ENCODE measurements at places on chromosomes 2 and 18.

GRCh38 chr2:100119235-100119634 lies 23.2 kb downstream of the AFF3 start:
- DNase-seq, result no peak

DNA sequence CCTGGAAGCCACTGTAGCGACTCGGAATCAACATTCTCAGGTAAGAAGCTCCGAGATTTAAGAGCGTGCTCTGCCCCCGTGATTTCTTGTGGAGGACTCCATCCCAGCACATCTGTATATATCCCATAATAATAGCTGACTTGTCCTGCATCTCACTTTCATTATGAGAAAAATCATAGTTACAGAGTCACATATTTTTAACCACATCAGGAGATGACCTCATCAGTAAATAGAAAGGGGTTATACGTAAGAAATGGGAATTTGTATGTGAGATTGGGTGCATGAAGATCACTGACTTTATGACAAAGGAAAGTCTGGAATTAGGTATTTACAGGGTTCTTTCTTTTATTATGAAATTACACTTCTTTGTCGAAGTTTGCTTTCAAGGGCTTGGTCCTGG lies 16.4 kb upstream of the TMEM18 start:
- DNase-seq, result peak; percentile 36

- no peak for DNase-seq
Observed at GRCh38 chr2:164000176-164000575, 264.4 kb upstream of the FIGN start.

DNA sequence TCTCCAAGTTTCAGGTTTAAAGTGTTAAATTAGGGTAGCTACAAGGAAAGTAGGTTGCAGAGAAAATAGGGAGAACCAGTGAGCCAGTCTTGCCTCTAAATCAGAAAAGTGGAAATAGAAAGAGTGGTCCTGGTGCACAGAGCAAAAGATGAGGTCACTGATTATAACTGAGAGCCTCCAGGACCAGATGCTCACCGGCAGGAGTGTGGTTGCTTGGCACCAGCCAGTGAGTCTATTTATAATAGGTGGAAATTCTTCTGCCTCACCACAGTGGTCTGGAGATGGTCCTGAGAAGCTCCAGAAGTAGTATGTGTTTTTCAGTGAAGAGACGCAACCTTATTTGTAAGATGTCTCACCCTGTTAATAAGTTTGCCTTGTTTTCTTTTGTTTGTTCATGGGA lies 373.9 kb upstream of the KCNJ3 start:
- no peak for DNase-seq

DNA sequence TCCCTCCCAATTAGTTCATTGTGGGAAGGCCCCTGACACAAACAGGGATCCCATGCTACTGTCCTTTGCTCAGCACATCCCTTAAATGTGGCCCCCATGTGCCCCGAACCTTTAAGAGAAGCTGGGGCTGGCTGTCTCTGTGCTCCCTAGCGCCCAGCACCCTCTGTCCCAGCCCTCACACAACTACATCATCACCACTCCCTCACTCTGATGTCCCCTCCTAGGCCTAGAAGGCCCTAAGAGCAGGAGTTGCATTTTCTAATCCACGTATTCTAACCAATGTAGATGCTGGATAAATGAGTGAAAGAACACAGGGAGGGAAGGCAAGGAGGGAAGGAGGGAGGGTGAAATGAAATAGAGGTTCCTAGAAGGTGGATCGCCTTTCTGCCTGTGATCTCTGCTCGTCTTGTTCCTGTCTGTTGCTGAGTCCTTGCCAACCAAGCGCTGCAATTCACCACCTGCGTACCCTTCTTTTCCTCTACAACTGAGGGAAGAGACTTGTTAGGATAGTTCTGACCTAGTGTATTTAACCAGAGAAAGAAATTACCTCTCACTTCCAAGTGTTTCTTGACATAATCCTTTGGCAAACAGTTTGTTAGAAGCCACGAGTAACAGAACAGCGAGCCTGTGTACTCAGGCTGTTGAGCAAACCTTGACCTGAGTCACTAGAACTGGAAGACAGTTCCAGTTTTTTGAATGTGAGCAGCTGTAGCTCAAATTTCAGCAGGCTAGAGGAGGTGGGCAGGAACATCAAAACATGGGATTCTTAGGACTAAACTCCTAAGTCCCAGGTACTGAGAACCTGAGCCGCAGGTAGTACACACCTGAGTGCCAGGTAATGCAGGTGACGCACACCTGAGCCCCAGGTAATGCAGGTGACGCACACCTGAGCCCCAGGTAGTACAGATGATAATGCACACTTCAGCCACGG lies 181.5 kb upstream of the ID2 start:
- no peak for DNase-seq

DNA sequence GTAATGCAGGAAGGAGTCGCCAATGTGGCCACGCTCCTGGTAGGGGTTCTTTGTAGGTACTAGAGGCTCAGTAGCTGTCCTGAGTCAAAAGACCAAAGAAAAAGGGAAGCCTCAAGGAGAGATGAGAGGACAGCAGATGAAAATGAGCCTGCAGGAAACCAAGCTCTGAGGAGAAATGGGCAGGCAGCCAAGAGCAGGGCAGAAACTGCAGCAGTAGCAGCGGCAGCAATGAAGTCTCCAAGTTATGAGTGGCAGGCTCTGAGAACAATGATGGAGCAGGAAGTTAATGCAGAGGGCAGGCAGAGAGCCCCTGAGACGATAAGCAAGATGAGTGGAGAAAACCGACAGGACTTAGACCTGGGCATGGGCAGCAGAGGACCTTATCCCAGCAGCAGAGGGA lies 48.2 kb upstream of the TMEM200C start:
- no peak for DNase-seq

DNA sequence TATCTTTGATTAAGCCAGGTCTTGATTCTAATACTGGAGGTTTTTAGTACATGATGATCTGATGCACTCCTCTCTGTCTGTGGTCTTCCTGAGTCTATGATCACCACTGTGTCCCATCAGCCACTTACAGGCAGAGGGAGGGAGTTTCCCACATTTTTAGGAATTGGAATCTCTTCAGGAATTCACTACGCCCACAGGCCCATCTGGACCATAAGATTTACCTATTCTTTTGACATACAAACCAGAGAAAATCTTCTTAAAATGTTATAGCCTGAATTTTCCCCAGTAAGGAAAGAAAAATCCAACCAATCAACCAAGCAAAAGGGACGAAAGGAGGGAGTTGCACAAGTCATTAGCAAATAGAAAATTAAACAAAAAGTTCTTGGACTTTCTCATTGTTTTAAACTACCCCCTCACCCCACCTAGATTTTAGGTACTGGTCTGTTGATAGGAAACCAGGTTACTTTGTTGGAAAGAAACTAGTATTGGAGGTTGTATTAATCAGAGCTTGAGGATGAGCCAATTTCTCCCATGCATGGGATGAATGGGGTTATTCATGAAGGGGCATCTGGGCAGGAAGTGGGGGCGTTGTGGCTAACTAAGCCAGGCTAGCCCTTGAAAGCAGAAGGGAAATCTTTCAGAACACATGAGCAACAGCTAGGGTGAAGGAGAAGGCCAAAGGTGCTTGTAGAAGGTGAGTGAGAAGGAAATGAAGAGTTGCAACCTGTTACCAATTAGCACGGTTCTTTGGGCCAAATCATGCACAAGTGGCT lies 328.2 kb upstream of the MEX3C start:
- DNase-seq, result no peak

- DNase-seq, result no peak
Observed at GRCh38 chr2:48560546-48561209, 30.7 kb downstream of the STON1 start.

GRCh38 chr2:190835303-190835930 lies 45.2 kb upstream of the GLS start:
- peak; percentile 81 for DNase-seq

DNA sequence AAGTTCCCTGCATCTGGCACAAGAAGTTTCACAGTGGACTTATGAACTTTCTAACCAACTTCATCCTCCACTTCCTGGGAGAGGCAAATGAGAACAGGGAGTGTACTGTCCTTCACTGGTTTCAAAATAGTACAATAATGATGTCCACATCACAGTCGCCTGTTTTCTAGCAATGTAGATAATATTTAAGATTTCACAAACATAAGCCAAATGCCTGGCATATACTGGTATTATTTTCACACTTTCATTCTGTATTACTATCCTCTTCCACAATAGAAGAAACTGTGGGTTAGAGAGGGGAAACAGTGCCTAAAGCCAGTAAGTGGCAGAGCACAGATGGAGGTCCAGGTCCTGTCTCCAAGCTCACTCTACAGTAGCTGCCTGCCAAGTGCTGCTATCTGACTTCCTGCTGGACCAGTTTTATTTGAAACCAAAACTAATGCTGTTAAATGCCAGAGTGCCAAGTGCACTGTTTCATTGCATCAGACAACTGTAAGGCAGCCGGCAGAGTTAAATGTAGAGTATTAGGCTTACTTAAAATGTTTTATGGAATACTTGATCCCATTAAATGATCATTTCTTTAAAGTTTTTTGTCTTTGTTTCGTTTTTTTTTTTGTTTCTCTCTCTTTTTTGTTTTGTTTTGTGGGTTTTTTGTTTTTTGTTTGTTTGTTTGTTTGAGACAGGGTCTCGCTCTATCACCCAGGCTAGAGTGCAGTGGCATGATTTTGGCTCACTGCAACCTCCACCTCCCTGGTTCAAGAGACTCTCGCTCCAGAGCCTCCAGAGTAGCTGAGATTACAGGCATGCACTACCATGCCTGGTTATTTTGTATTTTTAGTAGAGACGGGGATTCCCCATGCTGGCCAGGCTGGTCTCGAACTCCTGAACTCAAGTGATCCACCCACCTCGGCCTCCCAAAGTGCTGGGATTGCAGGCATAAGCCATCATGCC lies 15.1 kb downstream of the COBLL1 start:
- DNase-seq, result no peak

- no peak for DNase-seq
Observed at GRCh38 chr2:36562973-36563532, 34.9 kb downstream of the FEZ2 start.

- no peak for DNase-seq
Observed at GRCh38 chr2:45992021-45992740, 305.0 kb upstream of the EPAS1 start.

DNA sequence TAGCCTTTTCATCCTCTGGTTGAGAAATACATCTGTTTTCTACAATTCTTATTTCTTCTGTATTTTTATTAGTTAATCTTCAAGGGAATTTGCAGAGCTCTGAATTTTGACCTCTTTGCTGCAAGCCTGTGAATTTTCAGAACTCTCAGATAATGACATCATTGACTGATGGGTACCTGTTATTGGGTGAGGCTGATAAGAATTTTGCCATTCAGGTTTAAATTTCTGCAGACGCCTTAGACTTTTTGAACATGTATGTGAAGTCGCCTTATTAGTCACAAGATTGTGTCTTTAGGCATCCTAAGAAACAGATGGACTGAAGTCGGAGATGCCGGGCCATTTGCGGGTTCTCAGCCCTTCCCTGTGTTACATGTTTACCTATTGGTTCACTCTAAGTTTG lies 82.4 kb downstream of the SPTBN1 start:
- no peak for DNase-seq

DNA sequence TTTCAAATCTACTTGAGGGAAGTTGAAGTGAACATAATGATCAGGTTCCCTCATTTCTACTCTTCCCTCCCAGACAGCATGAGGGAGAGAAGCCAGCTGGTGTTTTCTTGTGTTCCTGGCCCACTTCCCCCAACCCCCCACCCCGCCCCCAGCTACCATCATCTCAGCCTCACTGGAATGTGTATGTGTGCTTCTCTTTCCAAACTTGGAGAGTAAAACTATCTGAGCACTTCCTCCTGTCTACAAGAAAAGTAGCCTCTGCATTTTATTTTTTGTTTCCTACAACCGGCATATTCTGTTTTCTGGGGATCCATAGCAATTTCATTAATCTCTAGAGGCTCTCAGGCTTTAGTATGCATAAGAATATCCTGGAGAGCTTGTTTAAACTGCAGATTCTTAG lies 53.6 kb upstream of the GRHL1 start:
- DNase-seq, result no peak

DNA sequence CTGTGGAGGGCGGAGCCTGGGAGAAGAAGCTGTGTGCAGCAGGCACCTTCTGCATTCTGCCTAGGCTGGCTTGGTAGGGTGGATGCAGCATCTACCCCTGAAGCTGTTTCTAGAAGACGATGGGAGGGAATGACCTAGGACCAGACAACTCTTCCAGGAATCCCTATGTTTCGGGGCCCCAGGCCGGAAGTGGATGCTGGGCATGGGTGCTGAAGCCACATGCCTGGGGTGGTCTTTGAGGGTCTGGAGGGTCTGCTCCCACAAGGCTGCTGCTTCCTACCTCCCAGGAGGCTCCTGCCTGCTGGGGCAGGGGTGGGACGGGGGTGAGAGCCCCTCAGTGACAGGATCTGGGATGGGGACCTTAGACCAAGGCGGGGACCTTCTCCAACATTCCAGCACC lies 61.0 kb downstream of the CIB4 start:
- DNase-seq, result no peak

GRCh38 chr2:172072706-172073105 lies 12.6 kb upstream of the DLX1 start:
- DNase-seq, result no peak

DNA sequence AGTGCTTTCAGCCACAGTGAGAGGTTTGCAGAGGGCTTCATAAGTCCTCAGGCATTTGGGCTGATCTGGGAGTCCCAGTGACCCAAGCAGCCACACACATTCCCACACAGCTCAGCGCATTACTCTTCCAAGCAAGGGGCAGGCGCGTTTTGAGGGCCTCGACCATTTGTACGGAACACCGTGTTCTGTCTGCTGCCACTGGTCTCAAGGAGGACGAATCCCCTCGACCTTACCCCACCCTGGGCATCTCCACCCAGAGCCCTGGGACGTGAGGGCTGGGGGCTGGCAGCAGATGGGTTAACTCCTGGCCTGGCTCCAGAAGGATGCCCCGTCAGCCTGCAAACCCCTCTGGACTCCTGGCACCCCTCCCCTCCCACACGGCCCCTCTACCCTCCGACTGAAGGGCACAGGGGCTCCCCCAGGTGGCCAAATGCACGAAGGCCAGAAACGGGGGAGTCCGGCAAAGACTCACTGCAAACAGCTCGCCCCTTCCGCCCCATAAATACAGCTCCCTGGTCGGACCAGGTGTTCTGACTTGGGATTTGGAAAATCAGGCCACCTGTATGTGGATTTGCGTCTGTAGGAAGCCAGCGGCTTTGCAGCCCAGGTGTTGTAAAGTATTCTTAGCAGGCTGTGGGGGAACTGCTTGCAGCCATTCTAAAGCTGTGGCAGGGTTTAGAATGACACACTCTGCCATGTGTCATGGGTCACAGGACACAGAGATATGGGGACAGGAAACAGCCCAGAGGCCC lies 33.6 kb upstream of the PTMA start:
- peak; percentile 55 for DNase-seq

GRCh38 chr18:63112706-63113105 lies 206.9 kb downstream of the BCL2 start:
- no peak for DNase-seq

DNA sequence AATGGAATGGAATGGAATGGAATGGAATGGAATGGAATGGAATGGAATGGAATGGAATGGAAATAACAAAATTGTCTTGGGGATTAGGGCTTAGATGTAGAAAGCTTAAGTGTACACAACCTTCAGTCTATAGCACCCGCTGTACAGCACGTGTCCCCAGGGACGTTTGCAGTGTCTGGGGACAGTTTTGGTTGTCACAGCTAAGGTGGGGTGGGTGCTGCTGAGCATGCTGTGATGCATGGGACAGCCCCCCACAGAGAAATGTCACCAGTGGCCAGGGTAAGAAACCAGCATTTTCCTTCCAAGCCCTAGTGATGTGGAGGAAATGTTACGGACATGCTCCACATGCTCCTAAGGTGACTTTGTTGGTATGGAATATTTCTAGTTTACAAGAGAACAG lies 70.8 kb downstream of the SH3RF3 start:
- DNase-seq, result no peak
